ENCODE measurements at places on chromosomes 2 and 18. TPM values are rescaled to one million over a fixed set of nuclear protein-coding genes. Genes with fewer than 3 reads are reported as not detected.

GRCh38 chr2:189465076-189465475 lies 23.8 kb downstream of the WDR75 start:
- no peak overlapping the region for H3K27ac ChIP-seq
- no peaks in the 10 kb centered on the region for H3K27me3 ChIP-seq
- no peak overlapping the region for H3K4me3 ChIP-seq
- no peak for DNase-seq

- H3K4me3 ChIP-seq = no peak overlapping the region
- DNase-seq = no peak
- peaks cover 6% of the 10 kb centered on the region for H3K27me3 ChIP-seq
- no peak overlapping the region for H3K27ac ChIP-seq
- no peaks in the 10 kb centered on the region for H3K4me1 ChIP-seq
These were observed 1.2 kb downstream of the TNS1 start for GRCh38 chr2:218001629-218002028.

DNA sequence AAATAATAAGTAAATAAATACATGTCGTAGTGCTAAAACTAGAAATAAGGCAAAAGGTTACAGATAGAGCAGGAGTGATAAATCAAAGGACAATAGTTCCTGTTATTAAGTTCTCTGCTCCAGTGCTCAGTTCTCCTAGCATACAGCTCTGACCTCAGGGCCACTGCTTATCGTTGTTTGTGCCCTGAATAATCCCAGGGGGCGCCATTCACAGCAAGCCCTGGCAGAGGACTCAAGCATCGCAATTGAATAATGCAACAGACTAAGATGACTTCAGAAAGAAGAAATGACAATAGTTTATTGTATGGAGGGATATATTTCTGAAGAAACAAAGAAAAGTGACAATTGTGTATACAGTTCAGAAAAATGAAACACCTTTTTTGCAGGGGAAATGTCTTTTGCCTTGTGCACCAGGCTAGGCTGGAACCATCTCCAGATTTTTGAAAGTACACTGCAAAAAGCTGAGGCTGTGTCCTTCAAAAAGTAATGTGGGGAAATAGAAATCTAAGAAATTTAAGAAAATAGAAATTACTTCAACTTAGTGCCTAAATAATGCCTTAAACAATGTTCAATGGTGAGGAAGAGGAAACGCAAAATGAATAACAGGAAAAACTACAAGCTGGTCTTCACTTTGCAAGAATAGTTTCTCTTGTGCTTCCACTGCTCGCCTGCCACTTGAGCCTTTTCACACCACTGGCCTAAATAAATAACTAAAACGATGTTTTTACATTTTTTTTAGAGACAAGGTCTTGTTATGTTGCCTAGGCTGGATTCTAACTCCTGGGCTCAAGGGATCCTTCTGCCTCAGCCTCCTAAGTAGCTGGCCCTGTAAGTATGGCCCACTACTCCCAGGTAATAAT lies 19.0 kb upstream of the CCNYL1 start:
- no peak overlapping the region for H3K4me3 ChIP-seq
- H3K4me1 ChIP-seq = peaks cover 11% of the 10 kb centered on the region
- H3K27ac ChIP-seq = no peak overlapping the region
- no peaks in the 10 kb centered on the region for H3K36me3 ChIP-seq

- no peak for DNase-seq
- H3K27me3 ChIP-seq = peaks cover 46% of the 10 kb centered on the region
- H3K4me1 ChIP-seq = peaks cover 8% of the 10 kb centered on the region
- H3K4me3 ChIP-seq = no peak overlapping the region
- H3K27ac ChIP-seq = no peak overlapping the region
- no peaks in the 10 kb centered on the region for H3K36me3 ChIP-seq
These were observed 126.6 kb downstream of the ARHGEF4 start for GRCh38 chr2:130963196-130963848.

- no peaks in the 10 kb centered on the region for H3K36me3 ChIP-seq
- DNase-seq = no peak
- no peak overlapping the region for H3K27ac ChIP-seq
- H3K4me3 ChIP-seq = no peak overlapping the region
- H3K27me3 ChIP-seq = peaks cover 9% of the 10 kb centered on the region
These were observed 90.2 kb upstream of the SCG2 start for GRCh38 chr2:223692191-223692947.

DNA sequence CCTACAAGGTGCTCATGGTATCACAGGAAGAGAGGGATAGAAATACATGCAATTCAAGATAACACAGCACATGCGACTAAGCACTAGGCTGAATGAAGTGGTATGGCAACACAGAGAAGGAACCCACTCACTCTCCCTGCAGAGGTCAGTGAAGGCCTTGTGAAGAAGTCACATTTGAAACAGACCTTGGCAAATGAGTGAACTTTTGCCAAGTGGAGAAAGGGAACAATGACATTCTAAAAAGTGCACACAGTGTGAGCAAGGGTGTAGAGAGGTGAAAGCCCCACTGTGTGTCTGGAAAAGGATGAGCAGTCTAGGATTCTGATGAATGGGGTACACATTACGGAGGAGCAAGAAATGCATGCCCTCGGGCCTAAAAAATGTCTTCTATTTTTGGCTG lies 23.3 kb downstream of the KLF7 start:
- no peak for DNase-seq
- peak overlapping the region; percentile 98 for H3K27ac ChIP-seq
- H3K27me3 ChIP-seq = no peaks in the 10 kb centered on the region
- H3K36me3 ChIP-seq = peaks cover 66% of the 10 kb centered on the region

- H3K4me1 ChIP-seq = no peaks in the 10 kb centered on the region
- no peak for DNase-seq
- no peak overlapping the region for H3K27ac ChIP-seq
- H3K27me3 ChIP-seq = no peaks in the 10 kb centered on the region
These were observed 2056.8 kb upstream of the CELF4 start for GRCh38 chr18:39622431-39622830.

DNA sequence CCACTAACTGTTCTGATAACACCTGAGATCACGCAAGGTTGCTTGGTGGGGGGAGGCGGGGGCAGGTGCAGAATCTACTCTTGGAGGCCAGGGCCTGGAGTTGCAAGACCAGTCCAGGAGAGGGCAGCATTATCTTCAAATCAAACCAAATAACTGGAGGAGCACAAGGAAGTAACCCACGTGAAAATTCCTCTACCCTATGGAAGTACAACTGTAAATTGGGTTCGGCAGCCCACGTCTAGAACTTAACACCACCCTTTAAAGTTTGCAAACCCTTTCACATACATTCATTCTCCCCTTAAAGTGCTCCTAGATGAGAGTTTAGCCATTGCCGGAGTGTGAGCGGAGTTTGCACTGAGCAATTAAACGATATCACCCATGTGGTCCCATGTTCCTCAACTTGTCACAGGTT lies 19.6 kb upstream of the CXCR1 start:
- no peak overlapping the region for H3K27ac ChIP-seq
- peak; percentile 75 for DNase-seq
- peaks cover 8% of the 10 kb centered on the region for H3K27me3 ChIP-seq
- no peak overlapping the region for H3K4me3 ChIP-seq
- no peaks in the 10 kb centered on the region for H3K36me3 ChIP-seq

The KCNJ3 gene
- total RNA-seq = not detected

The ATOH8 gene
- total RNA-seq = 0.78 TPM

The PLEK gene
- 9.5 TPM for total RNA-seq

The EGR4 gene
- not detected for total RNA-seq

The EVA1A gene
- not detected for total RNA-seq

The LONRF2 gene
- 0.10 TPM for total RNA-seq

The RGPD3 gene
- 0.05 TPM for total RNA-seq

Measured in activated CD4-positive, alpha-beta memory T cell treated with anti-CD3 and anti-CD28 coated beads, Interleukin-2, amount 10 ng/mL, durations not matched to agents 7 days and 5 days (primary cell).